ENCODE measurements at places on chromosomes 11 and 22. TPM values are rescaled to one million over a fixed set of nuclear protein-coding genes. Genes with fewer than 3 reads are reported as not detected.

Gene LRRC56
- total RNA-seq, result 9.8 TPM

Gene KLHL35
- 10.9 TPM for total RNA-seq

Gene DGAT2
- 19.2 TPM for total RNA-seq

Gene CD248
- total RNA-seq, result 0.15 TPM

Gene C11orf16
- 0.15 TPM for total RNA-seq

Gene OR51E2
- total RNA-seq, result not detected

Gene GUCY1A2
- total RNA-seq, result 1.9 TPM

Gene NLRP14
- 0.08 TPM for total RNA-seq

Gene ADORA2A
- total RNA-seq, result 11.5 TPM

Gene GTSE1
- 36.2 TPM for total RNA-seq

Gene LARGE2
- total RNA-seq, result 1.4 TPM

Gene DMC1
- 3.2 TPM for total RNA-seq

Gene BIK
- 0.18 TPM for total RNA-seq

Gene ANO9
- 61.4 TPM for total RNA-seq

Gene FAM180B
- total RNA-seq, result not detected

Gene KRTAP5-10
- not detected for total RNA-seq

Gene NOL12
- 32.7 TPM for total RNA-seq

Gene IL17REL
- total RNA-seq, result 0.82 TPM

Data from Panc1 (cell line).